Right cardiac atrium (tissue), 5 donors: ENCODE measurements at places on chromosomes 3 and 15.

GRCh38 chr3:64417816-64418215 is 192.6 kb upstream of the PRICKLE2 start:
- no peak for DNase-seq

- DNase-seq, result no peak
These were observed 27.9 kb downstream of the ETV5 start for GRCh38 chr3:186080849-186081438.

- DNase-seq, result no peak
These were observed 290.8 kb downstream of the MCTP2 start for GRCh38 chr15:94522125-94522524.

DNA sequence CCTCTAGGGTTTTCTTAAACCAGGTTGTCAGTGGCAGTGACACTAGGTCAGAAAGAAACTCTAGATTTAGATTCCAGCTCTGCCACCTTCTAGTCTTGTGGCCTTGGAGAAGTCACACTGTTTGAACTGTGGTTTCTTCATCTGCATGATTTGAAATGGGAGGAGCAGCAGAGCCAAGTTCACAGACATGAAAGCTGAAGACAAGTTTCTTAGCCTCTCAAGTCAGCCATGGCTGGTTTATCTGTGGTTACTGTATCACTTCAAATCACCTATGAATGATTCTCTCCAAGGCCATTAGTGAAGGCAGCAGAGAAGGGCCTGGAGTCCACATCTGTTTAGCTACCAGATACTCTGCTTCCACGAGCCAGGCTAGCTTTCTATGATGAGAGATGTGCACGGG is 15.6 kb downstream of the CLEC3B start:
- DNase-seq, result no peak

GRCh38 chr3:81242871-81243270 is 518.6 kb downstream of the GBE1 start:
- DNase-seq, result no peak

GRCh38 chr3:50584391-50584790 is 15.1 kb downstream of the HEMK1 start:
- DNase-seq, result no peak

DNA sequence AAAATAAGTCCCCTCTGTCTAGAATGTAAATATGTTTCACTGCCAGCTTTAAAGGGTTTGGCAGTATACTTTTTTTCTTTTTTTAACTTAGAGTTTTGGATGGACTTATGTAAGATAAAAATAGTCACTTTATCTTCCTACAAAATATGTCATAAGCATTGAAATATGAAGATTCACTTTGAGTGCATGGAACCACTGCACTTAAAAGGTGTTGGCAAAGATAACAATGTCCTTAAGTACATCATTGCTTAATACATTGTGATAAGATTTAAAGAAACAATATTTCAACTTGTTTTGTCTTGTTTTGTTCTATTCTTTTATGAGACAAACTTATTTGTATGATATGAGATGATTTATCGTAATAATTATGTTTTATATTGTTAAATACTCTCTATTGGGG is 66.3 kb upstream of the NAALADL2 start:
- no peak for DNase-seq

- DNase-seq, result peak; percentile 89
These were observed 20.9 kb downstream of the TRPM1 start for GRCh38 chr15:31080591-31081014.

- DNase-seq, result no peak
These were observed 26.4 kb upstream of the TSPAN3 start for GRCh38 chr15:77097248-77097721.
